ENCODE measurements at places on chromosomes 11 and 22.

DNA sequence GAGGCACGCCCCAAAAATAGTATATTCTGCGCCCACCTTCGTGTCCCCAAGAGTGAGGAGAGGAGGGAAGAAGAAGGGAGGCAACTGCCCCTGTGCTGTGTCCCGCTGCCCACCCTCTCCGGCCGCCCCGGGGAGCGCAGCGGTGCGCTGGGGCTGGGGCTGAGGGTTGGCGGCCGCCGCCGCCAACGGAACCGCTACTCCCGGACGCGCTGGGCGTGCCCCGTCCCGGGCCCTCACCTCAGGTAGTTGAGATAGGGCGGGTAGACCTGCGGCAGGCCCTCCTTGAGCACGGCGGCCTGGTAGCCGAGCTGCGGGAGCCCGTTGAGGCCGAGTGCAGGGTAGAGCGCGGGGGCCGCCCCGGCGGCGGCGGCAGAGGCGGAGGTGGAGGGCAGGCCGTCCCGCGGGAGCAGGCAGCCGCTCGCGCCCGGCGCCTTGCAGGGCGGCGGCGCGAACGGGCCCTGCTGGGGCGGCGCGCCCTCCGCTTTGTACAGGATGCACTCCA, 2.4 kb downstream of the PGR start:
- DNase-seq = no peak

DNA sequence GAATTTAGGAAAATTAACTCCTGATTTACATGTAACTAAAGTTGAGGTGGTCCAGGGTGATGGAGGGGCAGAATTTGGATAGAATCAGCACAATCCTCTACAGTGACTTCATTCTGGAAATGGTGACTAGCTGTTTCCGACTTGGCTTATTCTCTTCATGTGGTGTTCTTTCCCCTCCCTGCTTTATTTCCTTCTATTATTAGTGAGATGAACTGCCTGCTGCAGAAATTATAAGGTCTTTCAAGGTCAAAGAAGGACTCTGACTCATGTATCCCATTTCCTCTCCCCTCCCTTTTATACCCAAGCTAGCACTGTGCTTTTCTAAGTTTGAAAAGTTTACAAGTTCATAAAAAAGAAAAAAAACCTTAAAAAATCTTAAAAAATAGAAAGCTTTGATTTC, 12.2 kb upstream of the MRPL17 start:
- peak; percentile 88 for DNase-seq

DNA sequence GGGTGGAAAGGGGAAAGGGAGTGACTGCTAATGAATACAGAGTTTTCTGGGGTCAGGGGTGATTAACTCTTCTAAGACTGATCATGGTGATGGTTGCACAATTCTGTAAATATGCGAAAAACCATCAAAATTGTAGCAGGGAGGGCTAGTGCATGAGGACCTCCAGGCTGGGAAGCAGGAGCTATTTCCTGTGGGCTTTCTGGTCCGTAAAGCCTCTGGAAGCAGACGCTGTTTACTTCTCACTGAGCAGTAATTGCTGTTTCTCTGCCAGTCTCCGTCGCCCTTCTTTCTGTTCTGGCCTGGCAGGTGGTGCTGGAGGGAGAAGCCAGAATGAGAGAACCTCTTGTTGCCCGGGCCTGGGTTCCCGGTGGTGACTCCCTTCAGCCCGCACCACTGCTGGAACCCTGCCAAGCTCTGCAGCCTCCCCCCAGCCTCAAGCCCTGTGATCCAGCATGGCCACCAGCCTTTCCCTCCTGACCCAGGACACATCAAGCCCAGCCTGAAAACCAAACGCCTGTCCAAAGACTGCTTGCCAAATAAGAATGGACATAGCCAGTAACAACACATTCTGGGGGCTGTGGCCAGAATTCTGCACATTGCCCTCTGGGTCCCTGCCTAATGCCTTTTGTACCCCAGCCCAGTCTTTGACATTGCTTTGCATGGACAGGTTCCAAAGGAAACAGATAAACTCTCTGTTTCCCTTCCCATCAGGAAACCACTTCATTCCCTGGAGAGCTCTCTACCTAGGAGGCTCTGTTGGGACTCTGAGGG, 201.0 kb upstream of the NAV2 start:
- DNase-seq = peak; percentile 50

- no peak for DNase-seq
These were observed 437.2 kb downstream of the AASDHPPT start for GRCh38 chr11:106514706-106515105.

GRCh38 chr22:20563466-20563906, 56.1 kb downstream of the MED15 start:
- no peak for DNase-seq

DNA sequence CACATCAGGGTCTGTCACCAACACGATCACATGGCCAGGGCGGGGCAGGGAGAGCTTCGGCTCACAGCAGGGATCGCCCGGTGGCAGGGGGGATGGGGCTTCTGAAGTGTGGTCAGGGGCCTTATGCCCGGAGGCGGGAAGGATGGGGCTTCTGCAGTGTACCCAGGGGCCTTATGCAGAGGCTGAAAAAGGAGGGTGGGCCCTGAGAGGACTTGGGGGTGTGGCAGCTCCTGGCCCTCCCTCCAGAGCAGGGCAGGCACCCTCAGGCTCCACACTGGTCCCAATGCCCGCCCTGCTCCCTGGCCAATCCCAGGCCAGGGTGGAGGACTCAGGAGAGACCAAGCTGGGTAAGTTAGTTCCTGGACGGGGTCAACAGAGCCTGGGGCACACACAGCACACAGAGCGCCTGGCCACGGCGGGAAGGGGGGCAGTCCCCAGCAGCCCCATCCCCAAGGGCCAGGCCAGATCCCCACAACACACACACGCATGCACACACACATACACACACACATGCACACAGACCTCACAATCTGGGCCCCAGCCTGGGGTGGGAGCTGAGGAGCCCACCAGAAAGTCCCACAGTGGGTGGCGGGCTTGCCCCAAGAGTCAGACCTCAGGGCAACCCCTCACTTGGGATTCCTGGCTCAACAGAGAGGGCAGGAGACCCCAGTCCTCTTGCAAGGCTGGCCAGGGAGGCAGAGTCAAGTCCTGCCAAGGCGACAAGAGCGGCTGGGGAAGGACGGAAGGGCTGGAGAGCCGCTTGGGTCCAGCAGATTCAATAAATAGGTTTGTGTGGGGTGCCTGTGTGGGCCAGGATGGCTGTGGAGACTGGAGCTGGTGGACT, 1.1 kb upstream of the CEND1 start:
- no peak for DNase-seq

DNA sequence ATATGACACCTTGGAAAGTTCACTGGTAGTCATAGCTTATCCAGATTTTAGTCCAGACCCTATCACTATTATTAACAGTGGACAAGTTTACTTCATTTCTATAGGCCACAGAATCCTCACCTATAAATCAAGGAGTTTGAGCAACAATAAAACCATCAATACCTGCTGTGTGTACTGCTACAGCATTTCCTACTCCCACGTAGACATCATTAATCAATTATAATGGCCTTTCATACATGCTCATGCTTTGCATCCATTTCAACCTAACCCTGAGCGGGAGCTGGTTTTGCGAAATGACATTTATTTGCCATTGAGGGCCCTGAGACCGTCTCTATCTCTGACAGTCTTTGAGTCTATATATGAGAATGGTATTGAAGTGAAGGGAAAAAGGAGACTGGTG, 312.3 kb downstream of the FAT3 start:
- DNase-seq = no peak

DNA sequence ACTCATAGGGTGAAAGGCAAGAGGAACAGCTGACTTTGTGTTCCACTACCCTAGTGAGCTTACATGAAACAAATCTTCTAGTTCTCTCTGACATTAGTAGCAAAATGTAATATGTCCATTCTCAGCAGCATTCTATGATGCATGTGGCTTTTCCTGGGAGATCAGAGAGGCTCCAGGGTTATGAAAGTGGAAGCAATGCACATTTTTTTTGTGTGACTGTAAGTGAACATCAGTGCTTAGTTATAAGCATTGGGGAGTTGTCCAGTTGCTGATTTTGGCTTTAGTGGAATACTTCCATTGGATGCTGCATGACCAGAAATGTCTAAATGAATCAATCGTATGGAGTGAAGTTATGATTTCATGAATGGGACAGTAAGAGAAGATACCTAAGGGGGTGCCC, 255.9 kb downstream of the FAT3 start:
- peak; percentile 2 for DNase-seq

DNA sequence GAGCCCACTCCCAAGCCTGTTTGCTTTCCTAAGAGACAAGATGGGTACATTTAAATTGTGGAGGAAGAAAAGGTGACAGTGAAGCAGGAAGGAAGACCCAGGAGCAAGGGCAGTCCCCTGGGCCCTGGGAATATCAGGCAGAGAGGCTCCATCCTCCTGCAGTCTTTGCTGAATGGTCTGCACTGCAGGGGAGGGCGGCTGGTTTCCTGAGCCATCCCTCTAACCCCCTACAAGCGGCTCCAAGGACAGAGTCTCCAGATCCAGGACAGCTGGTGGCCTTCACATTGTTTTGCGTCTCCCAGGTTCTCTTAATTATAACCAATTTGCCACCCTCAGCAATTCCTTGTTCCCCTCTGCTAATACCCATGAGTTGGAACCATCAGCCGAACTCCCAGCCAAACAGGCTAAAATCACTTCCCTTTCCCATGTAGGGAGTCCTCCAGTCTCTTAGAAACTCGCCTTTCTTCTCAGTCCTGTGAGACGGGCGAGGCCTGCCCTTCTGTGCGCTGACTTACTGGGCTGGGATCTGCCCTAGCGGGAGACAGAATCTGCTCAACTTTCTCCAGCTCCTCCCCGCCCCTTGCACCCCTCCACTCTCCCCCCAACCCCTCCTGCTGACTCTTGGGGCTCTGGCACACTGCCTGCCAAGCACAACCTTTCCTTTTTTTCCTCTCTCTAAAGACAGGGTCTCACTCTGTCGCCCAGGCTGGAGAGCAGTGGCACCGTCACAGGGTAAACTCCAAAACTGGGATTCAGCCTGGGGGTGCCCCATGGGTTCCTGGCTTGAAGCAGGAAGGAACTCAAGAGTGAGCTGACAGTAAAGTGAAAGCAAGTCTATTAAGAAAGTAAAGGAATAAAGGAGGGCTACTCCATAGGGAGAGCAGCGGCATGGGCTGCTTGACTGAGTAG, 53.4 kb upstream of the EMID1 start:
- DNase-seq = no peak

DNA sequence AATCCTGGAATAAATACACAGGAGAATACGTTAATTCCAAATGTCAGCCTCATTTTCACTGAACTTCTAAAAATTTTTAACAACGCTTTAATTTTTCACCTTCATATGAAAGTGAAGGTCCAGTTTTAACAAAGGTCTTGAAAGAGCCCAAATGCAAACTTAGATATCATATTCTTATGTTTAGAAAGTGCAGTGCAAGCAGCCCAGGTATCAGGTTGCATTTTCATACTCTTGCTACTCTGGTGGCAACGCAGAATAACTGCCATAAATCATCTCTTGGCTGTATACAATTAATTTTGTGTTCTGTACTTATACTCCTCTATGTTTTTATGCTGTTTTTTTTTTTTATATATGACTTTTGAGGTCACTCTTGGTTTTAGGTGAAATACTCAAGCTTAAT, 496.7 kb upstream of the ARHGAP42 start:
- DNase-seq = no peak

Data from fibroblast of pulmonary artery (primary cell).